Fibroblast of skin of left biceps (primary cell): ENCODE measurements at places on chromosomes 2 and 18.
A peak's percentile ranks its signal among the peaks of the same experiment; 100 is the strongest.

GRCh38 chr18:56085551-56085950, 497.6 kb upstream of the TCF4 start:
- DNase-seq, result peak; percentile 65

GRCh38 chr2:195029804-195030654, 627.0 kb upstream of the SLC39A10 start:
- DNase-seq, result no peak

- peak; percentile 54 for DNase-seq
Measured at GRCh38 chr2:85997017-85997970, 108.4 kb downstream of the POLR1A start.

GRCh38 chr2:175030380-175031271, 25.4 kb upstream of the CHN1 start:
- no peak for DNase-seq

GRCh38 chr2:219082332-219082958, 21.7 kb upstream of the IHH start:
- no peak for DNase-seq
